ENCODE measurements at places on chromosomes 2 and 18. TPM values are rescaled to one million over a fixed set of nuclear protein-coding genes. Genes with fewer than 3 reads are reported as not detected.

DNA sequence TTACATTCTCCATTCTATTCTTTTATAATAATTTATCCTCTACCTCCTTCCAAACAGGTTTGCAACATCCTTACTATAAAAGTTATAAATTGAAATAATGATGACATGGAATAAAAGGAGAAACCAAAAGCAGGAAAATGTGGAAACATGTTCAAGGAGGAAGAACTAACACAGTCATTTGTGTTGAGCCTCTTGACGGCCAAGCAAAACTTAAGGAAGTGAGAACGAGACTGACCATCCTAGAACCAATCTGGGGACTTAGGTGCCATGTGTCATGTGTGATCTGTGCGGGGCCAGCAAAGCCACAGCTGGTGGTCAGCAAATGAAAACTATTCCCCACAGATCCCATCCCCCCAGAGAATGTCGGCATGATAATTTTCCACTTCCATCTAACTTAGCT, 25.6 kb upstream of the FAM124B start:
- DNase-seq, result no peak

Gene PCARE
- not detected for total RNA-seq

Gene QPCT
- 1.5 TPM for total RNA-seq

GRCh38 chr18:12302391-12303147, 5.5 kb upstream of the TUBB6 start:
- DNase-seq, result no peak

Gene ICOS
- 117 TPM for total RNA-seq
